DMS153 (cell line): ENCODE measurements at places on chromosomes 5 and 9.

- no peak for DNase-seq
Observed at GRCh38 chr5:110441035-110441434, 285.4 kb downstream of the TMEM232 start.

GRCh38 chr5:132102944-132103331 is 29.3 kb downstream of the CSF2 start:
- DNase-seq: no peak

DNA sequence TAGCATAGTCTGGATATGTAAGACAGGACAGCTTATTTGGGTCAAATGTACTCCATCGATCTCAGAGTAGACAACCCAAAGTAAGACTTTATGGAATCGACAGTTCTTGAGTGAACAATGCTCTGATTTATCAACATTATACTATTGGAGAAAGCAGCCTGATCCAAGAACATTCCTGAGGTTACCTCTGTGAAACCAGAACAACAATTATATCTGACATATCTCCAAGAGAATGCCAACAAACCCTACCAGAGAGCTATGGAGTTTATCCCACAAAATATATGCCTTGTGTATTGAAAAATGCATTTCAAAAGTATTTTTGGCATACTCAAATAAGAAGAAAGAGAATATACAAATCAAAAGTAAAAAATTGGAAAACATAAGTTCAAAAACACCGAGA is 1985.9 kb downstream of the EFNA5 start:
- DNase-seq: no peak

DNA sequence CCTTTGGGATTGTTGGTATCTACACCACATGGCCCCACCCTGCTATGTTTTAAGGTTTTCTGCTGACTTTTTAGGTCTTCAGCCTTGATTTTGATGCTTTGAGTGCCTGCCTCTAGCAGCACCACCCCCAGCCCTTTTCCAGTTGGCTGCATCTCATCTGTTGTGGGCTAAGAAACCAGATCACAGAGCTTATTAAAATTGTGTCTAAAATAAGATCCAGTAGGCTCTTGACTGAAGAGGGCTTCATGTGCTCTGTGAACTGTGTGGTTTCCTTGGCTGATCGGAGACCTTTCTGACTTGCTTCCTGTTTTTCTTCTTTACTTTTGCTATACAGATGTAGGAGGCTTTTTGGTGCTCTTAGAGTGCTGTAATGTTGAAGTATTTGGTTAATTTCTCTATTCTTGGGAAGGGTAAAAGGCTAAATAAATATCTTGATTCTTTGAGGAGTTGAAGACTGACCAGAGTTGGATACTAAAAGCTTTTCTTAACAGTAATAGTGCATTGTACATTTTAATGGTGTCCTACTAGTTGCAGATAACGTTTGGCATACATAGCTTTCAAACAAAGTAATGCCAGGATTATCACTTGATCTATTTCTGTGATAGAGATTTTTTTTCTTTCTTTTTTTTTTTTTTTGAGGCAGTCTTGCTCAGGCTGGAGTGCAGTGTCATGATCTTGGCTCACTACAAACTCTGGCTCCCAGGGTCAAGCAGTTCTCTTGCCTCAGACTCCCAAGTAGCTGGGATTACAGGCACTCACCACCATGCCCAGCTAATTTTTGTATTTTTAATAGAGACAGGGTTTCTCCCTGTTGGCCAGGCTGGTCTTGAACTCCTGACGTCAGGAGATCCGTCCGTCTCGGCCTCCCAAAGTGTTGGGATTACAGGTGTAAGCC is 4.5 kb downstream of the UBE2D2 start:
- DNase-seq: no peak

GRCh38 chr5:176144508-176144907 is 93.7 kb upstream of the SIMC1 start:
- no peak for DNase-seq

DNA sequence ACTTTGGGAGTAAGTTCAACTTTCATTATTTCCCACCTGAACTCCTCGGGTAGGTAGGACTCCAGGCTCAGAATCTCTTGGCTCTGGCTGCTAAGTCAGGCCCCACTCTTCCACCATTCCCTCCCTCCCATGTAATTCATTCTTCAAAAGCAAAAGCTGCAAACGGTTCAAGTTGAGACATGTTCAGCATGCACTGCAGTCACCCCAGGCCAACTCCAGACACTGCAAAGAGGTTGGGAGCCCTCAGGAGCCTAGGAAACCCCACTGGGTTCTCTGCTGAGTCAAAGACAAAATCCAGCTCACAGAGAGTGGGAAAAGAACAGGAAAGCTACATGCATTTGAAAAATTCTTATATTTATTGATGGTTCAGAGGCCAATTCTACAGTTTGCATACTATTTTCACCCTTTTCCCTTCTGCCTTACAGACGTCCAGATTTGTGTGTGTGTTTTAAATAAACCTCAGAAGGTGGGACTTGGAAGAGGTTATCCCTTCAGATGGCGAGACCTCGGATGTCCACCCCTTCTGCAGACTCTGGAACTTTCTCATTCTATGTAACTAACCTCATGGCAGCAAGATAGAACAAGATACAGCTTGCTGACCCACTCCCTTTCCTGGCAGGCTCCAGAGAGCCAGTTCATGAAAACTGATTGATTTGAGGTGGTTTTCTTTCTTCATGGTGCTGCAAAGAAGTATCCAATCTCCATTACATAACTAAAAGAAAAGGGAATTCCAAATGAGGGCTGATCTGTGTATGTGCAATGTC is 65.7 kb upstream of the EQTN start:
- DNase-seq: no peak

- DNase-seq: no peak
Observed at GRCh38 chr5:33981408-33982162, 2.9 kb downstream of the SLC45A2 start.

- no peak for DNase-seq
Observed at GRCh38 chr5:180142021-180142765, 66.8 kb downstream of the RASGEF1C start.

GRCh38 chr5:109826426-109826825 is 136.7 kb downstream of the MAN2A1 start:
- no peak for DNase-seq

DNA sequence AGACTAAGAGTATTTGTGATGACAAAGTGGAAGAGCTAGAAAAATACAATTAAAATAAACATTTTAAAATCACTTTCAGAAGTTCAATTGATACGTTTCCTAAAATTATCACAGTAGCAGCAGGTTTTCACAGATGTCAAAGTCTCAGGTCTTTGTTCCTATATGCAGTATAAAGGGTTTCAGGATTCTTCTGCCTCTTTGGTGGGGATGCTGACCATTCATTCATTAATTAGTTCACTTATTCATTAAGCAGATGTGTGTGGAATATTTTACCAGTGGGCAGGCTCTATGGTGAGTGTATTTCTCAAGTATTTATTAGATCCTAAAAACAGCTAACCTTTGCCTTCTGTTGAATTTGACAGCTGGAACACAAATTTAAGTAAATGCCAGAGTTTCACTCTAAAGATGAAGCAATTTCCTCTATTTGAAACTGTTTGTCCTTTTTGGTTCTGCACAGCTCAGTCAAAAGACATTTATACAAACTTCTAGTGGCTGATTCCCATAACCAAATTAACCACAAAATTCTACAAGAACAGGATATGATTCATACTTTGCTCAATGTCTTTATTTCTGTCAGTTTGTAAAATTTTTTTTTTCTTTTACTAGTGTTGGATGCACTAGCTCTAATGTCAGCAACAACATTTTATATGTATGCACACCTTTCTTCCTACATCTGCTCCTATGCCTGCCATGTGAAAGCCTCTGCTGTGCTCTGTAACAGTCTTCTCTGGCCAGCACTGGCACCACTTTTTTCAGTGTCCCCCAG is 75.9 kb upstream of the PRR16 start:
- no peak for DNase-seq

- DNase-seq: no peak
Observed at GRCh38 chr5:176629853-176630680, at the start of the genes EIF4E1B and SNCB. Gene EIF4E1B, plus strand, starts transcription at chr5:176630675. Its CDS starts 12,113 bp downstream, at chr5:176642788. Gene SNCB, minus strand, starts transcription at chr5:176630534. Its CDS starts 880 bp downstream, at chr5:176629654.

DNA sequence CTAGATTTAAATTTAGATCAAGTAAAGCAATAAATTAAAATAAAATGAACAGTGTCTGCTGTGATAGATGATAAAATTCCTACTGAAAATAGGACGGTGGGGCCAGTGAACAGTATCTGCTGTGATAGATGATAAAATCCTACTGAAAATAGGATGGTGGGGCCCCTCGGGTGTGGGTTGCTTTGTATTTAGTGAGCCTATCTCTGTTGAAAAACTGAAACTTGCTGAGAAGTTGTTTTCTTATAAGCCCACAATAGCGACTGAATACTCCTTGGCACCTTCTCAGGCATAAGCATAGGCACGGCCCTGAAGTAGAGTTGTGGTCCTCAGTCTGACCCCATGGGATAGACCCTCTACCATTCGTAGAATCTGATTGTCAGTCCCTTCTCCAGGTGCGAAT is 5.7 kb downstream of the SDHA start:
- DNase-seq: no peak

DNA sequence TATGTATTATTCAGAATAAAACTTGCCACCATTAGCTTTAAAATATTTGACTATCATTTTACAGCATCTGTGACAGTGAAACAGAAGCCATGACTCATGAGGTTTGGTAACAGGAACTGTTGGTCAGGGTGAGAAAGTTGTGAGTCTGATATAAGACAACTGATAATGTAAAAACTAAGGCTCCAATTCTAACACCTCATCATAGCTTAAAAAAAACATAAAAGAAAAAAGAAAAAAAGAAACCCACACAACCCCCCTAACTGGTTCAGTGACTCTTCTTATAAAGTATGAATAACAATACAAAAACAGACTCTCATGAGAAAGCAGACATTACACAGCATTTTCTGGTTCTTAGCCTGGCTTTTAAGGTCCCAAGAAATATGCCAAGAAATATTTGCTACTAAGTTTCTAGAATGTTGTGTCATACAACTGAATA is 85.8 kb downstream of the MRPS27 start:
- DNase-seq: no peak

- no peak for DNase-seq
Observed at GRCh38 chr9:112078432-112078831, 96.7 kb downstream of the SUSD1 start.

DNA sequence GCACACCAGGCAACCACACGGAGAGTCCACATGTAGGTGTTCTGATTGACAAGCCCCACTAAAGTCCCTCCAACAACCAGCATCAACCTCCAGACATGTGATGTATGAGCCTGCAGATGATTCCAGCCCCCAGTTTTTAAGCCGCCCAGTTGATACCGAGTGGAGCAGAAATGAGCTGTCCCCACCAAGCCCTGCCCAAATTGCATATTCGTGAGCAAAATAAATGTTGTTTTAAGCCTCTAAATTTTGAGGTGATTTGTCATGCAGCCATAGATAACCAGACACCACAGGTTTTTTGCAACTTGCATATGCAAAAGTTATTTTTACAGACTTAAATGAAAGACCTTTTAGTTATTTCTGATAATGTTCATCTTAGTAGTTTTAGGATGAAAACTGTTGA is 187.7 kb downstream of the PIK3R1 start:
- no peak for DNase-seq

GRCh38 chr5:142316051-142316450 is 8.8 kb downstream of the SPRY4 start:
- DNase-seq: peak; percentile 70

GRCh38 chr5:27015758-27016157 is 22.6 kb downstream of the CDH9 start:
- DNase-seq: peak; percentile 64

DNA sequence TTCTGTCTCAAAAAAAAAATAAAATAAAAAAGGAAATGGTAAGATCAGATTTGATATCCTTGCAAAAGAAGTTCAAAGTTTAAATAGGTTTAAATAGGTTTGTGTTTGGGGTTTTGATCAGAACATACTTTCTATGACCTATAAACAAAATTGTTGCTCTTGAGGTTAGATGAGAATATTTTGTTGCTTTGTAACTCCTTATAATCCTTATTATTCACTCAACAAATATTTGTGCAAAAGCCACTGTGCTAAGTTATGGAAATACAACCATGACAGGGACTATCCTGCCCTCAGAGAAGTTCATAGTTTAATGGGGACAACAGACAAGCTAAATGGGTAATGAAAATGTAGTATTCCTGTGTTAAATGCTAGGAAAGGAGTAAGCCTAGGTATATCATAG is 71.5 kb downstream of the INVS start:
- DNase-seq: no peak

- DNase-seq: no peak
Observed at GRCh38 chr5:160315968-160316367, 3.6 kb upstream of the CCNJL start.

DNA sequence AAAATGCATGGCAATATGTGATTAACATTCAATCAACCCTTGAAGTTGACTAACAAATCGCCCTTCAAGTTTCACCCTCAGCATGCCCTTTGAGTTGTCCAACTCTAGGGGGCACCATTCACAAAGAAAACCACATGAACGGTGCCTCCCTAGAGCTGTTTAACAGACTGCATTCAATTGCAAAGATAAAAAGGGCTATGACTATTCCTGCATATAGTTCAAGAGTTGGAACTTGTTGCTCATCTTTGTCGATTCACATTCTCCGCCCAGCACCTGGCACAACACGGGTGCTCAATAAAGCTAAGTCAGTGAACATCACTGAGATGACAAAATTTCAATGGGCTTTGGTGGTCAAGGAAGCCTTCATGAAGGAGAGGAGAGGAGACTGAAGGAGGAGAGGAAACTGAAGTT is 69.6 kb upstream of the SLC30A5 start:
- peak; percentile 14 for DNase-seq

GRCh38 chr5:131000289-131000688 is 164.8 kb downstream of the HINT1 start:
- no peak for DNase-seq

DNA sequence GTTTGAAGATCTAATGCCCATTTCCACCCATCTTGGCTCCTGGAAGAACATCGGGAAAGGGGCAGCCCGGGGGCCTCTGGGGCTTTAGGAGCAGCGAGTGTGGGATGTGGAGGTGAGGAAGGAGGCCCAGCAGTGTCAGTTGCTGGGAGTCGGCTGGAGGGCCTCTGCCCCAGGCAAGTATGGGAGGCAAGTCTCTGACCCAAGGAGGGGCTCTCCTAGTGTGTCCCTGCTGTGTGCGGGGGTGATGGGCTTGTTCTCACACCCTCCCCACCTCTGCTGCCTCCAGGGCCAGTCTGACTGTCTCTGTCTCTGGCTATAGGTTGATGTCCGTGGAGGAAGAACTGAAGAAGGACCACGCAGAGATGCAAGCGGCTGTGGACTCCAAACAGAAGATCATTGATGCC is 129.7 kb downstream of the DAB2IP start:
- DNase-seq: no peak

- DNase-seq: no peak
Observed at GRCh38 chr5:14504816-14505215, 76.8 kb upstream of the OTULINL start.

DNA sequence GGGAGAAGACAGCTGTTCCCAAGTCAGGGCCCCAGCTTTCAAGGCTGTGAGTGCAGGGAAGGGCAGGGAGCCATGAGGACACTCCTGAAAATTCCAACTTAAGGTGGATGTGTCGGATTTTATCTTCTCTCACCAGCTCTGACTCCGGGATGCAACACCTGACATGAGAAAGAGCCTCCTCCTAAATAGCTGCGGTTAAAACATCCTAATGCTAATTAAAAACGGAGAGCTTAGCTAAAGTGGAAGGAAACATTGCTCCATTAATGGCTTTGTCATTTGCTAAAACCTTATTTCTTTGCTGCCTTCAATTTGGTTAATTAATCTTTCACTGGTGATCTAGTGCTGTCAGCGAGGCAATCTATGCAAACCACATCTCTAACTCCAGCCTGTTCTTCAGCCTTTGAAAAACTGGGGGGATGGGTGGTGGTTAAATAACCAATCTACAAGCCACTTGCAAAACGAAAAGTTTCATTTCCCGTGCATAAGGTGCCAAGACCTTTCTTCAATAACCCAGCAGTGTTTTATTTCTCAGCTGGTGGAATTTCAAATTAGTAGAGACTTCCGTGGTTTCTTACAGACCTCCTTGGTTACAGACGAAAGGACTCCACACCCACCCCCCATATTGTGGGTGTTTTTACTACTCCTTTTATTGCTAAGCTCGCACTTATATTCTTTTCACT is 379.6 kb downstream of the MLLT3 start:
- DNase-seq: no peak
